HCT116 (cell line): ENCODE measurements at places on chromosomes 6 and 20. TPM values are rescaled to one million over a fixed set of nuclear protein-coding genes. Genes with fewer than 3 reads are reported as not detected.

ABHD16B gene
- total RNA-seq: not detected

ARMH2 gene
- not detected for total RNA-seq

SASH1 gene
- 11.7 TPM for total RNA-seq

HLA-F gene
- total RNA-seq: 24.6 TPM

RANBP9 gene
- total RNA-seq: 48.0 TPM

SAMD3 gene
- 7.5 TPM for total RNA-seq

SLC35A1 gene
- total RNA-seq: 29.1 TPM

DNA sequence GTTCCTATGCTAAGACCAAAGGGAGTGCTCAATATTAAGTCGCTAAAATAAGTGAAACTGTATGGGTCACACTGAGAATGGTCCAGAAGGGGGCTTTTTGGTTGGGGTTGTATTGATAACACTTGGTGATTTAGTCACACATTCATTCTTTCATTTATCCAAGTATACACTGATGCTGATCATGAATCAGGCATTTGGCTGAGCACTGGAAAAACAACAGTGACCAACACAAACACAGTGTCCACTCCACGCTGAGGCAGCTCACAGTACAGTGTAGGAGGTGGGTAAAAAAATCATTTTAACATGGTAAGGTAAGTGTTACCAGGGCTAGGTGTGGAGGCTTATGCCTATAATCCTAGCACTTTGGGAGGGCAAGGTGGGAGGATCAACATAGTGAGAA is 9.2 kb upstream of the FAM83C start:
- H3K4me1 ChIP-seq: peaks cover 55% of the 10 kb centered on the region
- no peak overlapping the region for H3K27ac ChIP-seq
- no peak overlapping the region for H3K4me3 ChIP-seq
- H3K27me3 ChIP-seq: no peaks in the 10 kb centered on the region
- DNase-seq: no peak

DNA sequence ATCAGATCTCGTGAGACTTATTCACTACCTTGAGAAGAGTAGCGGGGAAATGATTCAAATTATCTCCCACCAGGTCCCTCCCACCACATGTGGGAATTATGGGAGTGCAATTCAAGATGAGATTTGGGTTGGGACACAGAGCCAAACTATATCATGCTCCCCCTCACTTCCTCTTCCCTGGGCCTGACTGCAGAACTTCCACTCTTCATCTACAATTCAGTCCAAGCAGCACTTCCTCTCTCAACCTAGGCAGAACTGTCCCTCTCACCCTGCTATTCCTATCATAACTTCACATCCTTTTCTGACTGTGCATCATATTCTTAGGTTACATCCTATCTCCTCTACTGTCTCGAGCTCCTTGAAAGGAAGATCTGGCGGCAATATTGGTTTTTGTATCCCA is 184.0 kb upstream of the HDDC2 start:
- DNase-seq: no peak
- H3K4me3 ChIP-seq: no peak overlapping the region
- H3K4me1 ChIP-seq: no peaks in the 10 kb centered on the region
- peaks cover 25% of the 10 kb centered on the region for H3K27me3 ChIP-seq
- H3K36me3 ChIP-seq: no peaks in the 10 kb centered on the region

GRCh38 chr6:33034554-33034953 is 25.2 kb upstream of the HLA-DOA start:
- H3K27ac ChIP-seq: no peak overlapping the region
- H3K4me3 ChIP-seq: no peak overlapping the region
- no peaks in the 10 kb centered on the region for H3K4me1 ChIP-seq
- peaks cover 17% of the 10 kb centered on the region for H3K27me3 ChIP-seq
- no peak for DNase-seq
- H3K36me3 ChIP-seq: no peaks in the 10 kb centered on the region

- H3K36me3 ChIP-seq: no peaks in the 10 kb centered on the region
- H3K4me3 ChIP-seq: no peak overlapping the region
- no peak overlapping the region for H3K27ac ChIP-seq
Observed at GRCh38 chr6:153814136-153814535, 224.9 kb upstream of the OPRM1 start.

- H3K36me3 ChIP-seq: no peaks in the 10 kb centered on the region
- H3K27me3 ChIP-seq: peaks cover 16% of the 10 kb centered on the region; the same call in 1 of the 2 replicates
- no peak overlapping the region for H3K4me3 ChIP-seq
- no peak for DNase-seq
- H3K4me1 ChIP-seq: no peaks in the 10 kb centered on the region
- no peak overlapping the region for H3K27ac ChIP-seq
Observed at GRCh38 chr6:169847141-169847674, 95.8 kb downstream of the ERMARD start.

- no peak for DNase-seq
- H3K36me3 ChIP-seq: no peaks in the 10 kb centered on the region
- no peaks in the 10 kb centered on the region for H3K27me3 ChIP-seq
- no peak overlapping the region for H3K27ac ChIP-seq
- no peaks in the 10 kb centered on the region for H3K4me1 ChIP-seq
- H3K4me3 ChIP-seq: no peak overlapping the region
Observed at GRCh38 chr20:5474646-5475550, 158.1 kb upstream of the PROKR2 start.

DNA sequence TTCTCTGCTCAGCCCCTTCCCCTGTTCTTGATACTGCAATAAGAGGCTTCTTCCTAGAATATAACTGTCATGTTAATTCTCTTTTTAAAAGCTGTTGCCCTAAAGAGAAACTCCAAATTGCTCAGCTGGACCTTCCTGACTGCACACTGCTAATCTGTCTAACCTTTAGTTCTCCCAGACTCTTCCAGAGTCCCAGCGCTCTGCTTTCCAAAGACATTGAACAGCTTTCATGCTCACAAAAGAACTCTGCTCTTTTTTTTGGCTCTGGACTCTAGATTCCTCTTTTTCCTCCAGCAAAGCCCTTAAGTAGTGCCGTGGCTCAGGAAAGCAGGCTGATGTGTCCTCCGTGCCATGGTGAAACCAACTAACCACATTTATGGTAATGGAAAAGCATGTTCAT is 356.6 kb upstream of the RSPO3 start:
- no peak overlapping the region for H3K27ac ChIP-seq
- H3K4me3 ChIP-seq: no peak overlapping the region
- H3K4me1 ChIP-seq: no peaks in the 10 kb centered on the region
- no peaks in the 10 kb centered on the region for H3K36me3 ChIP-seq

DNA sequence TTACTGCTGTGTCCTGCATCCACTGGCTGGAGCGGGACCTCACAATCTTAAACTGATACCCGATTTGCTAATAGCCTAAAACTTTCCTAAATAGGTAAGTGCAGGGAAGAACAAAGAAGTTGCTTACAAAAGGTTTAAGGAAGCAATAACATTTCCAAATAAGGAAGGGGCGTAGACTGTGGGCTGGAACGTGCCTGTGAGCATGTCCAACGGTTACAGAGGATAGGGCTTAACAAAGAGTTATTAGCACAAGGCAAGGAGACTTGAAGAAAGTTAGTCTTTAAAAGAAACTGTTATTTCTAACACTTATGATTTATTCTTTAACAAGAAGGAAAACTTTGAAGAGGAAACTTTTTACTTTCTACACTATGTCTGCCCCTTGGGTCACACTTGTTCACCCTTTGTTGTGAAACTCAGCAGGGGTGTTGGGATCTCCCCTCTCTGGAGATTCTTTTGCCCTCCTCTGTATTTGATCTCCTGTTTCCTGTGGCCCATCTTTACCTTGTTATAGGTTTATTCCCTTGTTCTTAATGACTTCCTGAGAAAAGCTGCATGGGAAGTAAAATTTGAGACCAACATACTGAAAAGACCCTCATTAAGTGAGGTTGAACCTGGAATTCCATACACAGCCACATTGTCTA is 28.7 kb downstream of the KAT14 start:
- no peaks in the 10 kb centered on the region for H3K36me3 ChIP-seq
- H3K4me1 ChIP-seq: no peaks in the 10 kb centered on the region
- DNase-seq: no peak
- H3K27me3 ChIP-seq: no peaks in the 10 kb centered on the region
- no peak overlapping the region for H3K4me3 ChIP-seq

GRCh38 chr6:122853259-122853995 is 64.4 kb downstream of the SMPDL3A start:
- H3K27me3 ChIP-seq: peaks cover 2% of the 10 kb centered on the region; the same call in 1 of the 2 replicates
- H3K4me3 ChIP-seq: no peak overlapping the region
- H3K4me1 ChIP-seq: no peaks in the 10 kb centered on the region
- H3K27ac ChIP-seq: no peak overlapping the region
- H3K36me3 ChIP-seq: no peaks in the 10 kb centered on the region
- DNase-seq: no peak

GRCh38 chr6:137156650-137157049 is 16.8 kb downstream of the IL22RA2 start:
- H3K4me3 ChIP-seq: no peak overlapping the region
- H3K27me3 ChIP-seq: no peaks in the 10 kb centered on the region
- no peaks in the 10 kb centered on the region for H3K4me1 ChIP-seq

DNA sequence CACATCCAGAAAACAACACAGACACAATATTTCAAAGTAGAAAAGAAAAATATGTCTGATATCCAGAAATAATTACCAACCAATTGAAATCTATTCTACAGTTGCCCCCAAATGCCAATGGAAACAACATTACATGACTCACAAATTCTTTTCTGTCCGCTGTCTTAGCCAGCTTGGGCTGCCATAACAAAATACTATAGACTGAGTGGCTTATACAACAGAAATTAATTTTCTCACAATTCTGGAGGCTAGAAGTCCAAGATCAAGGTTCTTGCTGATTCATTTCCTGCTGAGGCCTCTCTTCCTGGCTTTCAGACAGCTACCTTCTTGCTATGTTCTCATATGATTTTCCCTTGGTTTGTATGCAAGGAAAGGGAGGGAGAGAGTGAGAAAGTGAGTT is 698.1 kb downstream of the DHX35 start:
- no peak overlapping the region for H3K27ac ChIP-seq
- no peaks in the 10 kb centered on the region for H3K36me3 ChIP-seq
- H3K27me3 ChIP-seq: no peaks in the 10 kb centered on the region

DNA sequence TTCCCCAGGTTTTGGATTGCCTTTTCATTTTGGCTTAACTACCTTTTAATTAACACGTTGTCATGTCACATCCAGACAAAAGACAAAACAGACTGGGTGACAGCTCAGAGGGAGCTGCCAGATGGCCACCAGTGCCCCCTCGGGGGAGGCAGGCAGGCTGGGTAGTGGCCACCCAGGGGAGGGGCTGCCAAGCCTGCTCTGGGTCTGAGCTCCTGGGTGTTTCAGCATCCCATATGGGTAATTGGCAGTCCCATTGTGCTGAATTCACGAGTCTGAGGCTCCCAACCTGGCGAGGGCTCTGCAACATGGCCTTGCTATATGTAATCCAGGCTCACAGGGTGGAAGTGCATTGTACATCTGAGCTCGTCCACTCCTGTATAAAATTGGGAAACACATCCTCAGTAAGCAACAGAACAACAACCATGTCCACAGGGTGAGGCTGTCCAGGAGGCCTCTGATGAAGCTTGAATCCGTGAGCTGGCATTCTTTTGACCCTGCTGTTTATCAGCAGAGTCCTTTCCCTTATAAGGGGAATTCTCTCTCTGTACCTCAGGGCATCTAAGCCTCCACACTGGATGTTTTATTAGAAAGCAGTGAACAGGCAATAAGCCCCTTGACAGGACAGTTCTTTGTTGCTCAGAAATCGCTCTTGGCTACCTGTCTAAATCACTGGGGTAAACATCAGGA is 111.7 kb upstream of the SLC22A23 start:
- no peak overlapping the region for H3K4me3 ChIP-seq
- no peaks in the 10 kb centered on the region for H3K27me3 ChIP-seq
- H3K36me3 ChIP-seq: no peaks in the 10 kb centered on the region
- no peak for DNase-seq

DNA sequence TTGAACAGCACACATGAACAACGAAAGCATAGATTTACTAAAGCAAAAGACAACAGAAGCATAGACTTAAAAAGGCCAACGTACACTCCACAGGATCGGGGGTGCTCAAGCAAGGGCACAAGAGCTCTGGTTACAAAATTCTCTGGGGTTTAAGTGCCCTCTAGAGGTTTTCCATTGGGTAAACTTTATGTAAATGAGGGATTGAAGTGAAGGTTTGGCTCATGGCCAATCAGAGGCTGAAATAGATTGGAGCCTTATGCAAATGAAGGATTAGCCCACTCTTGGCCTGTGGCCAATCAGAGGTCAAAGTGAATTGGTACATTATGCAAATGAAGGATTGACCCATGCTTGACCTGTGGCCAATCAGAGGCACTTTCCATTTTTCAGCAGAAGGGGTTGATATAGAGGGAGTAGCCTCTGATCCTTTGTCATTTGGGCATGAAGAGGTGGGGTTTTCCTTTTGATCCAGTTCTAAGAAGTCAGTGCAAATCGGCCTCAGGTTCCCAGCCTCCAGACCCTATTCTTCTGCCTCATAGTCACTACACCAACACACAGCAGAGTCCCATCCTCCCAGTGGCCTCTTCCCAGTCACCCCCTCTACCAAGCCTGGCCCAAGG is 244.9 kb downstream of the THBS2 start:
- H3K36me3 ChIP-seq: no peaks in the 10 kb centered on the region
- H3K27ac ChIP-seq: no peak overlapping the region
- no peak overlapping the region for H3K4me3 ChIP-seq
- no peaks in the 10 kb centered on the region for H3K27me3 ChIP-seq

GRCh38 chr20:40753472-40753871 is 64.4 kb upstream of the MAFB start:
- no peak overlapping the region for H3K4me3 ChIP-seq
- no peaks in the 10 kb centered on the region; the same call in 1 of the 2 replicates for H3K4me1 ChIP-seq
- H3K27me3 ChIP-seq: peaks cover 19% of the 10 kb centered on the region
- H3K27ac ChIP-seq: no peak overlapping the region
- no peaks in the 10 kb centered on the region for H3K36me3 ChIP-seq

DNA sequence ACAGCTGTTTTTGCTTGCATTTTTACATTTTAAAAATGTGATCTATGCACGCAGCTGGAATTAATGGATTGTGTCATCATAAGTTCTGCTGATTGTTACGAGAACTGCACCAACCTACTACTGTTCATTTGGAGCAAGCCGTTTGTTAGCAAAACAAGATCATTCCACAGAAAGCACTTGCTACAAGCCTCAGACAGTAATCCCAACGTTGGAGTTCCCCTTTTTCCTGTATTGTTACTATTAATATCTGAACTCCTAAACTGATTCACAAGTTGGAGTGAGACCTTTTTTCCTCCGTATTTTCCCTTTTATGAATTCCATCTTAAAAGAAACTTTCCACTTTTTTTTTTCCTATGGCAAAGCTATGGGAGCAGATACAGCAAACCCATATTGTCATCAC is 3.5 kb downstream of the TENT5A start:
- peaks cover 11% of the 10 kb centered on the region; the same call in 1 of the 2 replicates for H3K36me3 ChIP-seq
- H3K27me3 ChIP-seq: no peaks in the 10 kb centered on the region
- 0 out of 2 replicates have a peak, but pooled peaks cover 4% of the 10 kb centered on the region for H3K4me1 ChIP-seq

GRCh38 chr6:98832284-98833056 is 1.9 kb upstream of the POU3F2 start:
- DNase-seq: no peak
- H3K27ac ChIP-seq: no peak overlapping the region

DNA sequence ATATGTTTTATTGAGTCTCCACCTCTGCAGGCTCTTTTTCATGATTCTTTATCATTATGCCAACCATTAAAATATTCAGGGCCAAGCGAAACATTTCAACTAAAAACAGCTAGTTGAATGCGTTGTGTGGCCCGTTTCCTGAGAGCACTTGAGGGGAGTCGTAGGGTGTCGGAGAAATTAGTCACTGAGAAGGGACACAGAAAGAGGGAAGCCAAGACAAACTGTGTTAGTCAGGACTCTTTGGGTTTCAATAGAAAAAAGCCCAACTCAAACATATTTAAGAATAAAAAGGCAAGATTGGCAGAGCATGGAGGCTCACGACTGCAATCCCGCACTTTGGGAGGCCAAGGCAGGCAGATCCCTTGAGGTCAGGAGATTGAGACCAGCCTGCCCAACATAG is 58.9 kb downstream of the MAFB start:
- H3K27me3 ChIP-seq: peaks cover 29% of the 10 kb centered on the region
- no peak overlapping the region for H3K27ac ChIP-seq
- no peaks in the 10 kb centered on the region for H3K4me1 ChIP-seq

GRCh38 chr6:36701401-36701991 is 3.9 kb downstream of the RAB44 start:
- no peak for DNase-seq
- H3K27me3 ChIP-seq: no peaks in the 10 kb centered on the region
- H3K36me3 ChIP-seq: no peaks in the 10 kb centered on the region
- no peak overlapping the region for H3K27ac ChIP-seq
- no peaks in the 10 kb centered on the region for H3K4me1 ChIP-seq
- no peak overlapping the region for H3K4me3 ChIP-seq
